ENCODE measurements at places on chromosomes 2 and 18.

GRCh38 chr2:10166676-10167292 lies 44.2 kb downstream of the RRM2 start:
- no peak for DNase-seq

DNA sequence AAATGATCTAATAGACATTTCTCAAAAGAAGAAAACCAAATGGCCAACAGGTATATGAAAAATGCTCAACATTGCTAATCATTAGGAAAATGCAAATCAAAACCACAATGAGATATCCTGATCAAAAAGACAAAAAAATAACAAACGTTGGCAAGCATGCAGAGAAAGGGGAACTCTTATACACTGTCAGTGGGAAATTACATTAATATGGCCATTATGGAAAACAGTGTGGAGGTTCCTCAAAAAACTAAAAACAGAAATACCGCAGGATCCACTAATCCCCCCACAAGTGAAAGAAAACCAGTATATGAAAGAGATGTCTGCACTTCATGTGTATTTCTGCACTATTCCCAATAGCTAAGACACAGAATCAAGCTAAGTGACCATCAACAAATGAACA lies 57.7 kb upstream of the CTIF start:
- DNase-seq, result no peak

- no peak for DNase-seq
Observed at GRCh38 chr18:61237529-61237928, 95.7 kb upstream of the CDH20 start.

GRCh38 chr18:56086786-56087185 lies 498.8 kb upstream of the TCF4 start:
- no peak for DNase-seq

GRCh38 chr2:186570604-186571003 lies 19.3 kb upstream of the ITGAV start:
- DNase-seq, result no peak

DNA sequence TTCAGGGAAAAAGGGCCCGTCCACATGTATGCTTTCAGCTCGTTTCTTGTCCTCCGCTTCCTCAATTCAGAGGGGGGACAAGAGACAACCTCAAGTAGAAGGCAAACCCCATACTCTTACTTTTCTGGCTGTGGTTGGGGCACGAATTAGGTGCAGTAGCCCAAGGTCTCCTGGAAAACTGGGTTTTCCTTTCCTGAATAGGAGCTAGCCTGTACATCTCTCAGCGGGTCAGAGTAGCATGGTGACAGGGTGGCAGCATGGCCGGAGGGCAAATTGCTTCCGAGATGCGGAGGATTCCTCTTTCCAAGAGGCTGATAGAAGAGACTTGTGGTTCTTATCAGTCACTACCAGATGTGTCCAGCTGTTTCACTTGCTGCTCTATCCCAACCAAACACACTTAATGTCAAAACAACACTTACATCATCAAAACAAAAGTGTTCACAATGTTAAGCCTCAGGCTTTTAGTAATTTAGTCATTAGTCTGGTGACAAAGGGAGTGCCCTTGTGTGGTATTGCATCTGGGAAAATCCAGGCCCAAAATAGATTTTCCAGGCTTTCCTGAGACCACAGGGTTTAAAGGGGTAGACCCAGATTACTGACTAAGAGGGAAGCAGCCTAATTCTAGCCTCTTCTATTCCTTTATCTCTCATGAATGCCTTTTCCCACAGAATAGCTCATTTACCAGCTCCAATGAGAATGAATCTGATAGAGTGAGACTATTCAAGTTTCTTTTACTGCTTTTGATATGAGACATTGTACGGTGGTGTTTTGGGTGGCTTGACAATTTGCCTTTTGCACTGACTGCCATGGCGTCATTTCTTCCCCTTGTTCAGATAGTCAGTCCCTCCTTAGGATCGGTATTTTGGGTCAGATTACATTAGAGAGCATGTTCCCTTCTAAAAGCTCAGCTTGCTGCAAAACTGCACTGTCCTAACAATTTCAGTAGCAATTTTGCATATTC lies 162.0 kb downstream of the LTBP1 start:
- no peak for DNase-seq

- no peak for DNase-seq
Observed at GRCh38 chr18:50753311-50753710, 66.5 kb downstream of the MRO start.

DNA sequence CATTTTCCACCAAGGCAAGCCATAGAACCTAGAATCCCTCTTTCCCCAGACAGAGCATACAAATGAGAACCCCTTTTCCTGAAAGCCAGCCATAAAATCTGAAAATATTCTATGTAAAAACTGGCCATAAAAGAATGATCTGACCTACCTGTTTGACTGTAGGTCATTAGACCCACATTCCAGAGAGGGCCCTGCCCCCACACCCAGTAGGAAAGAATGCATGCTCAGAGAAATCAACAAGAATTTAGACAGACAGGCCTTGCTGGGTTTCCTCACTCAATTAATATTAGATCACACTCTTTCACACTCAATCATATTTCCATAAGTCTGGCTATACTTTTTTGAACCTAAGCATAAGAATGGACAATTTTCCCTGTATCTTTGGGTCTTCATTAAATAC lies 929.5 kb downstream of the ERBB4 start:
- DNase-seq, result no peak

- no peak for DNase-seq
Observed at GRCh38 chr2:36859366-36859792, 107.0 kb downstream of the STRN start.

DNA sequence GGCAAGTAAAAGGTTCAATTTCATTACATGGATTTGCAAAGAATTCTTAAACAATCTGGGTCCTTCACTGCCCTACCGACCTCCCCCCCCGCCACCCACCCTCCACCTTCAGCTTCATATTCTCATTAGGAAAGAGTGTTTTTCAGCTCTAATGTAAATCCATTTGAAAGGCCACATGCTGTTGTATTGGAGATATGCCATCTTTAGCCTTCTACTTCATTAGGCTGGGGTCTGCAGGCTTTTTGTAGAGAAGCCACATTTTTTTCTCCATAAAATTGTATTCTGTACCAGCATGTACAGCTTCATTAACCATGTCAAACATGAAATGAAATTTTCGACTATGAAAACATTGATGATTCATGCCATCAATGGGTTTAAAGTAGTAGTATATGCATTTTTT lies 42.8 kb upstream of the THUMPD2 start:
- DNase-seq, result no peak

- DNase-seq, result no peak
Observed at GRCh38 chr2:79994965-79995364, 309.6 kb downstream of the LRRTM1 start.

- no peak for DNase-seq
Observed at GRCh38 chr18:10303171-10303570, 151.3 kb upstream of the APCDD1 start.

- DNase-seq, result no peak
Observed at GRCh38 chr2:155947069-155947468, 385.5 kb downstream of the NR4A2 start.

DNA sequence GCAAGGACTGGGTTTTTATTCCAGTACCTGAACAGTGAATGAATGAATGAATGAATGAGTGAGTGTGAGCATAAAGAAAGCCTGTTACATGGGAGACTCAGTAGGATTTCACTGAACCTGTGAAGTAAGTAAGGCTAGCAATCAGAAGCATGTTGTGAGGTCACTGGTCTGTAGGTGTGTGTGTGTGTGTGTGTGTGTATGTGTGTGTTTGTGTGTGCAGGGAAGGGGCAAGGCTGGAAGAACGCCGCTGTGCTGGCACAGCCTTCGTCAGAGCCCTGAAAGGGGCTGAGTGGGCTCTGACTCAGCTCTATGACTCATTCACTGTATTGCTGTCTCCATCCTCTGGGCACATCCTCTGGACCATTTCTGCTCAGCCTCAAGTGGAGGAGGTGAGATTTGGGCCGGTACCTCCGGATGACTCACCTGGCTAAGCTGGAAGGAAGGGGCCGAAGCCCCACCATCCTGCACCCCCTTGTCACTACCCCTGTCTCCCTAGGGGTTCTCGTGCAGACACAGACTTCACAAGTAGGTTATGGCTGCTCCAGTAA lies 51.4 kb upstream of the MRPL33 start:
- peak; percentile 76 for DNase-seq

GRCh38 chr2:86243272-86243671 lies 44.0 kb downstream of the MRPL35 start:
- DNase-seq, result no peak

DNA sequence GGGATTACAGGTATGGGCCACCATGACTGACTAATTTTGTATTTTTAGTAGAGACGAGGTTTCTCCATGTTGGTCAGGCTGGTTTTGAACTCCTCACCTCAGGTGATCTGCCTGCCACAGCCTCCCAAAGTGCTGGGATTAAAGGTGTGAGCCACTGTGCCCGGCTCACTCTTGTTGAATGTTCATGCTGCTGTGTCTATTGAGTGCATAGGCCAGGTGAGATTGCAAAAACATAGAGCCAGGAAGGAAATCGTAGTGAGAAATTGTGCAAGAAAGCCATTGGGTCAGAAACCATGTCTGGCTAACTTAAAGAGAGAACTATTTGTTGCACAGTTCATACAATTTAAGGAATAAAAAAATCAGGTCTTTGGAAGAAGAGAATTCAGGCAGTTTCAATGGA lies 45.5 kb upstream of the FZD5 start:
- DNase-seq, result no peak

GRCh38 chr2:223894009-223894408 lies 51.1 kb downstream of the WDFY1 start:
- no peak for DNase-seq

- DNase-seq, result no peak
Observed at GRCh38 chr2:883803-884748, 66.6 kb upstream of the SNTG2 start.

DNA sequence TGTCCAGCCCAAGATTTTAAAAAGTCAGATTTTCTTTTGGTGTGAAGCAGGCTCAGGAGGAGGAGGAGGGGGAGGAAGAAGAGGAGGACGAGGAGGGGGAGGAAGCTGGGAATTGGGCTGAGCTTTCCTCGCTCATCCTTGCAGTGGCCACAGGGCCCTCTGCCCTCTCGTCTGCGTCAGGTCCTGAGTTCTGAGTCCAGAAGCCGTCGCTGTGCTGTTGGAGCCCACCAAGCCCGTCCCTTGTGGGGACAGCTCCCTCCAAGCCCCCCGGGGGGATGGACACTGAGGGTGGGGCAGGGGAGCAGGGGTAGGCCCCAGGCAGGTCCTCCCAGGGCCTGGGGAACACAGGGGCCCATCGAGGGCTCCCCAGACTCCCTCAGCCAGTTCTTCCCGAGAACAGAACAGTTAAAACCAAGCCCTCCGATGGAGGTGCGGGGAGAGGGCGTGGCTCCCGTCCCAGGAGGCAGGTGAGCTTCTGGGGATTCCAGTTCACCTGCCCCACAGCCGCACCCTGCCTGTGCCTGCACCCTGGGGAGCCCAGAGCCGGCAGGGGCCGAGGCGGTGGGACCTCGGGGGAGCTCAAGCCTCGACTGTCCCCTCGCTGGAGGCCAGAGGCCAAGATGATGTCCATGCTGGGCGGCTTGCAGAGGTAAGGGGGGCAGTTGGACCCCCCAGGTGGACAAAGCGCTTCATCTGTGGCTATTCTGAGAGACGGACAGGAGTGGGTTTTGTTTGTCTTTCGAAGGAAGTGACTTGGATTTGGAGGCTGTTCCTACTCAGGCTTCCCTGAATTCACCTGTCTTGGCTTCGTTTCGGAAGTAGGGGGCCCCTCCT lies at the start of gene GAL3ST2:
GAL3ST2 (plus strand) TSS at position 487 of the 834 bp plus-strand sequence; CDS start at position 621, 134 bp downstream.
- no peak for DNase-seq

DNA sequence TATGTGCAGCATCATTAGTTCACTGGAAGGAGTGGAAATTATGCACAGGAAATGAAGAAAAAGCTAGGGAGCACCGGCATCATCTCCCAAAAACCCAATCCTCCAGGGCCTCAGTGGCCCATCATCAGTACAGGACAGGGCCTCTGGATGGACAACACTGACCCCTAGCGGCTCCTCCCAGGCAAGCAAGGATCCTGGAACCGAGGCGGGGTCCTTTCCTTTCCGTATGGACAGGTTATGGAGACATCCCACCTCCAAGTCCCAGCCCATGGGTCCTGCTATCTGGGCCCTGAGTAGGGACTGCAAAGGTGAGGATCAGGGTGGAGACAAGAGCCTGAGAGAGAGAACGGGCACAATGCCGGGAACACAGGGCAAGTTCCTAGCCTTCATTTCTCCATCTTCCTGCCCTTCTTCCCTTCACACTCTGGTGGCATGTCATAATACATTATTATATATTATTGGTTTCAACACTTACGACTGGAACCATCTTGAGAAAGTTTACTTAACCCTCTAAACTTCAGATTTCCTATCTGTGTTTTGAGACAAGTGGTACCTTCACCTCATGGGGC lies 68.2 kb downstream of the ZNF516 start:
- peak; percentile 73 for DNase-seq

DNA sequence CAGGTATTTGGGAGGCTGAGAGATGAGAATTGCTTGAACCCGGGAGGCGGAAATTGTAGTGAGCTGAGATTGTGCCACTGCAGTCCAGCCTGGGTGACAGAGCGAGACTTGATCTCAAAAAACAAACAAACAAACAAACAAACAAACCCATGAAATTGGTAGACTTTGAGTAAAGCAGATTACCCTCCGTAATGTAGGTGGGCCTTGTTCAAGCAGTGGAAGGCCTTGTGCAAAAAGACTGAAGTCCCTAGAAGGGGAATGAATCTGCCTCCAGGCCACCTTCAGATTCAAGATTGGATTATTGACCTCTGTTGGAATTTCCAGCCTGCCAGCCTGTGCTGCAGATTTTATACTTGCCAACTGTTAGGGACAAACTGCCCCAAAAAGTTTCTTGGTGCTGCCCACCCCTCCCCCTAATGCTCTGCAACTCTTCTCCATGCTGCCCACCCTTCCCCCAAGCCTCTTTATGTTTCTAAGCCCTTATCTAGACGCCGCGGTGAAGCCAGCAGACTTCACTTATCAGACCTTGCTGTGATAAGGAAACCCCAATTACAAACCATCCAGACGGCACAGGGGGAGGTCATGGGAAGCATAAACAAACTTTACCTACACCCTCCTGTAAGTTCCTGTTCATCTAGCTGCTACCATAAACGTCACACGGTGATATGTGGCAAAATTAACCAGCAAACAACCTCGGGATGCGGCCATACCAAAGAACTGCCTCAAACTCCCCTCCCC lies 17.0 kb downstream of the CYP27A1 start:
- DNase-seq, result no peak

DNA sequence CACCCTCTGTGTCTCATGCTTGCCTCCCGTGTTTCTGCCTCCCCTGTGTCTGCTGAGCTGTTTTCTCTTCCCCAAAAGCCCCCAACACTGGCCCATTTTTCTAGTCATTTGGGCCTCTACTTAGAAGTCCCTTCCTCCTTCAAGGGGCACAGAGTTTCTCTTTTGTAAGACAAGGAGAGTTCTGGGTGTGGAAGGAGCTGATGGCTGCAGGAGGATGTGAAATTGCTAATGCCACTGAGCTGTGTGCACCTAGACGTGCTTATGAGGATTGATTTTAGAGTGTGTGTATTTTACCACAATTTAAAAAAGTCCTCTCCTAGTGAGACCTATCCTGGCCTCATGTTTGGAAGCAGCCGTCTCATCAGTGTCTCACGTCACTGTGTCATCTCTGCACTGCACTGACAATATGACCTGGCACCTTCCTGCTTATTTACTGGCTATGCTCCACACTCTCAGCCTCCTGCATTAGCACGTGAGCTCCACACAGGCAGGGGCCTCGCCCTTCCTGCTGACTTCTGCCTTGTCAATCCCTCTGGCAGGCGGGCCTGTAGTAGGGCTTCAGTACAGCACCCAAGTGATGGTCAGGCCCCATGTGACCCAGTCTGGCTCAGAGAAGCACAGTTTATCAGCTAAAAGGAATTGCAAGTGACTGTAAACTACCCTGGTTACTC lies 8.0 kb upstream of the MBP start:
- no peak for DNase-seq

All from uterus (tissue), 4 donors.